Posterior cingulate gyrus (tissue), 11 donors: ENCODE measurements at places on chromosomes 2 and 18.

DNA sequence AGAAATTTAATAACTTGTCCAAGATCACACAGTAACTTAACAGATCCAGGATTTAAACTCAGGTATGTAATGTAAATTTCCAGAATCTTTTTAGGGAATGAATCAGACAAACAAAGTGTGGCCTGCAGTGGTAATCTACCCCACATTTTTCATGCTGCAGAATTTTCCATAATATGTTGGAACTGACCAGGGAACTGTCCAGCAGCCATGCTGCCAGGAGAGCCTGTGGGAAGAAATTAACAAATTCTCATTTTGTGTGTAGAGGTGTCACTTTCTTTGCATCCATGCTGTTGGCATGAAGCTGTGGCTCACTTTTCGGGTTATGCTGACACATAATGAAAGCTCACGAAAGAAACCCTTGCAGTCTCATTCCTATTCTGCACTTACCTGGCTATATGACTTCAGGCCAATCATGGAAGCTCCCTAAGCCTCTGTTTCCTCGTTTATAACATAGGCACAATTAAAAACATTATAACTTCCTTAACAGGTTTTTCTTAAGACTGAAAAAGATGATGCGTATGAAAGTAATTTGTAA is 54.7 kb downstream of the CDKL4 start:
- no peak for DNase-seq

GRCh38 chr2:9756692-9757250 is 86.5 kb upstream of the TAF1B start:
- DNase-seq: no peak

- DNase-seq: no peak
These were observed 26.3 kb upstream of the CCDC178 start for GRCh38 chr18:33466822-33467221.

DNA sequence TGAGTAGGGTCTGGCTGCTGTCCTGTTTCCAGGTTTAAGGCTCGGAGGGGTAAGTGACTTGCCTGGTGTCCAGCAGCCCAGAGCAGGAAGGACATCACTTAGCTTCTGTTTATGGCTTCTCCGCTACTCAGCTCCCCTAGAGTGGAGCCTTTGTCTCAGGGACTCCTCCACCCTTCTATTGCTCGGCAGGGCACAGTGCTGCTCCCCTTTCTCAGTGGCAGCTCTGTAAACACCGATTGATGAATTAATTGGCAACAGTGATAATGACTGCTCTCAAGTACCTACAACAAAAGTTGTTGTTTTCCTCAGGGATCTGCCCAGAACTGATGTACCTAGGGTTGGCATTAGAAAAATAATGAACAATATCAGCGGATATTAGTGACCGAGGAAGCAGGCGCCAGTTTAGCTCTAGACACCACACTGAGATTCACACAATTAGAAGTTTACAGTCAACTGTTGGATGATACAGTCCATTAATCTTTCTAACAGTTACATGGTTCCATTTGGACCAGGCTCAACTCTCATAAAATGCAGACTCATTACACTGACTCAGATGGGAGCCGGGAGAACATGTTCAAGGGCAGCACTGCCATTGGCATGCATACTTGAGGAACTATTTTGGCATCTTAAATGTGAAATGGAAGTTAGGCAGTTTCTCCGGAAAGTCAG is 265.7 kb downstream of the MTX2 start:
- no peak for DNase-seq

GRCh38 chr2:32278478-32278853 is 762 bp downstream of the YIPF4 start:
- no peak for DNase-seq

DNA sequence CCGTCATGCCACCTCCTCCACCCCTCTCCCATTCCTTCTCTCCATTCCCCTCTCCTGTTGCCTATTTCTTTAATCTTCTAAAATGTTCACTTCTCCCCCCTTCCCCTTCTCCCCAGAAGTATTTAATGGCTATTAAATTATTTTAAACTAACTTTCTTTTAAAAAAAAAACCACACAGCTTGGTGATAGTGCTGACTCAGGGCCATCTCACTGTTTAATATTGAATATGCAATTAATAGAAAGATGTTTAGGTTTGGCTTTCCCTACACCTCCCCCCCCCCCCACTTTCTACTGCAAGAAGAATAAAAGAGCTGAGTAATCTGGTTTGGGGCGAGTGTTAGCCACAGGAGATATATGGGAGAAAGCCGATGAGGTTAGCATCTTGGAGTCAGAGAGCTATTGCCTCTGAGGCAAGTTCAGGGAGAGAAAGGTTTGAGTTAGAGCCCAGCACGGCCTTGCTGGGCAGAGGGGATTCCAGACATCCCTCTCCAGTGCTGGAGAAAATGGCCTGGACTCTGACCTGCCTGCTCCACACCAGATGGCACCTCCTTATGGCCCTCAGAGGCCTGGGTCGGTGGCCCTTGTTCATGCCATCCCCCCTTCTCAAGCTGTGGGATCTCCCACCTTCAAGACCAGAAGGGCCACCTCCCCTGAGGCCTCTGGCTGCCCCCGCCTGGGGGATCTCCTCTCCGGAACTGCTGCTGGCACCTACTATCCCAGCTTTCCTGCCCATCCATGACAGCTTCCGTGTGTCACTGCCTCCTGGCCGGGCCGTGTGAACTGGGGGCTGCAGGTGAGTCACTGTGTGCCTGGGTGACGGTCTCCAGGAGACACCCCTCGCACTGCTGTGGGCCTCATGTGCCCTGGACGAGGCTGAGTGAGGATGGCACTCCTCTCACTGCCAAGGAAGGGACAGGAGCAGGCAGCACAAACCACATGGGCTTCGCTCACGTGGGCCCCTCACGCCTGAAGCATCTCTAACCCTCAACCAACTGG is 246.9 kb downstream of the CELF4 start:
- no peak for DNase-seq

- peak; percentile 57 for DNase-seq
These were observed 54.1 kb downstream of the E2F6 start for GRCh38 chr2:11411768-11412448.

GRCh38 chr18:31750273-31750672 is 10.4 kb downstream of the SLC25A52 start:
- DNase-seq: no peak

DNA sequence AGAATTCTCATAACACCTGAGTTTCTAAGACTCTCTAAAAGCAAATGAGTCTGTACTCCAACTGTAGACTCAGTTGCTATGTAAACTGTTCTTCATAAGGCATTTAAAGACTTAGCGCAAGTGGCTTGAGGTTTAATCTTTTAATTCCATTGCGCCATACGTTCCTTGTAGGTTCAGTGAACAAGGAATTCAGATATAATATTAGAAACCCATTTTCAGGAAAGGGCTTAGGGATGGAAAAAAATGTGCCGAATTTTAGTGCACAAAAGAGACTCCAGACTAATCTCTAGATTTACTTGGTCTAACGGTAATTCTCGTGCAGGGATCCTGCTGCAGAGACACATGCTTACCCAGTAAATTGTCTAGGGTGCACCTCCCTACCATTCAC is 268.9 kb upstream of the TANK start:
- DNase-seq: no peak

DNA sequence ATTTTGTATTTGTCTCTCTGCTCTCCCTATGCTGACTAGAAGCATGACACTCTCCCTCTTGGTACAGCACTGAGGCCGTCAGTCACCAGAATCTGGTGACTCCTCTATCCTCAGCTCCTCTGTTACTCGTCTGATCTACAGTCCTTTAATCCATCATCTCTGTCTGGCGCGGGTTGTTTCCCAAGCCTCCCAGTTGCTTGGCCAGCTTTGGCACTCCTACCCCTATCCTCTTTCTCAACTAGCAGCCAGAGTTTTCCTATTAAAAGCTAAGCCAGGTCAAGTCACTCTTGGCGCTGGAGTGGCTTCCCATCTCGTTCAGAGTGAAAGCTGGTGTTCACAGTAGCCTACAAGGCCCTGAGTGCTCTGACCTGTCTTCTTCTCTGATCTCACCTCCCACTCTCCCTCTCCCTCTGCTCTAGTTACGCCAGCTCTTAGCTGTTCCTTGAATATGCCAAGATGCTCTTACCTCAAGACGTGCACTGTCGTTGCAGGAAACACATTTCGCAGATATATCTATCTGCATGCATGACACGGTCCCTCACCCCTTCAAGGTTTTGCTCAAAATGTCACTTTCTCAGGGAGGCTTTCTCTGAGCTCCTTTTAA is 41.8 kb upstream of the PSME4 start:
- DNase-seq: no peak

DNA sequence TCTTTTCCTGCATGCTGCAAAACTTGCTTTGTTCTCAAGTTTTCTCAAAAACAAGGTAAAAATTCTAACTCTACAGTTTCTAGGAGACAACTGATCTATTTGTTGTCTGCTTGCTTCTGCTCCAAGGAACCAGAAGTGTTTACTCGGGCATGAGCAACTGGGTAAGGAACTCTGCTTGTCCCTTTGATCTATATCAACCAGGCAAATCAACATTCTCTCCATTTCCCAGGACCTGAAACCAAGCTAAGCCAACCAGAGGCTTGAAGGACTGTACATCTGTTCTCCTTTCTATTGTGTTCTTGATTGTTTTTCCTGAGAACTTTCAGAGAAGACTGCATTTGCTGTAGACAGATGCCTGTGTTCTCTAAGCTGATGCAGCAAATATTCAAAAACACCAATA is 335.0 kb upstream of the KCNH7 start:
- no peak for DNase-seq

DNA sequence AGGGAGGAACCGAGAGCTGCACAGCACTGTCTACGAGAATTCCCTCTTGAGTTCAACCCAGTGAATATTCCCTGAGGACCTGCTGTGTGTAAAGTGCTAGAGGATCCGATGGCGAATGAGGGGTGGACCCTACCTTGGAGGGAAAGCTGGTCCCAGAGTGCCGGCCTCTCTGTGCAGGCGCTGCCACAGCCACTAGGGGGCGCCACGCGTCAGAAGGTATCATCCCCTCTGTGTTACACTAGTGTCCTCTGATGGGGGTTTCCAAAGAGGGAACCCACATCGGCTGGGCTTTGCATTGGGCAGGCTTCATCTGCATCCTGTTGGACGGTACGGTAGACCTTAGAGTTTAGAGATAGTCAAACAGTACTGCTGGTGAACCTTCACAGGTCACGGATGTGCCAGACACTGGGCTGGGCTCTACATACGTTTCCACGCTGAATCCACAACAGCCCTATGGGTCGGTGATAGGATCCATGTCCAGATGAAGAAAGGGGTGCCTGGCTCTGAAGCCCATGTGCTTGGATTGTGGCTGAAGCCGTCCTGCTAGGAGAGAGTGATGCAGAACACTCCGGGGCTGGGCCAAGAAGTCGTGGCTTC is 39.0 kb downstream of the COA5 start:
- DNase-seq: peak; percentile 91

DNA sequence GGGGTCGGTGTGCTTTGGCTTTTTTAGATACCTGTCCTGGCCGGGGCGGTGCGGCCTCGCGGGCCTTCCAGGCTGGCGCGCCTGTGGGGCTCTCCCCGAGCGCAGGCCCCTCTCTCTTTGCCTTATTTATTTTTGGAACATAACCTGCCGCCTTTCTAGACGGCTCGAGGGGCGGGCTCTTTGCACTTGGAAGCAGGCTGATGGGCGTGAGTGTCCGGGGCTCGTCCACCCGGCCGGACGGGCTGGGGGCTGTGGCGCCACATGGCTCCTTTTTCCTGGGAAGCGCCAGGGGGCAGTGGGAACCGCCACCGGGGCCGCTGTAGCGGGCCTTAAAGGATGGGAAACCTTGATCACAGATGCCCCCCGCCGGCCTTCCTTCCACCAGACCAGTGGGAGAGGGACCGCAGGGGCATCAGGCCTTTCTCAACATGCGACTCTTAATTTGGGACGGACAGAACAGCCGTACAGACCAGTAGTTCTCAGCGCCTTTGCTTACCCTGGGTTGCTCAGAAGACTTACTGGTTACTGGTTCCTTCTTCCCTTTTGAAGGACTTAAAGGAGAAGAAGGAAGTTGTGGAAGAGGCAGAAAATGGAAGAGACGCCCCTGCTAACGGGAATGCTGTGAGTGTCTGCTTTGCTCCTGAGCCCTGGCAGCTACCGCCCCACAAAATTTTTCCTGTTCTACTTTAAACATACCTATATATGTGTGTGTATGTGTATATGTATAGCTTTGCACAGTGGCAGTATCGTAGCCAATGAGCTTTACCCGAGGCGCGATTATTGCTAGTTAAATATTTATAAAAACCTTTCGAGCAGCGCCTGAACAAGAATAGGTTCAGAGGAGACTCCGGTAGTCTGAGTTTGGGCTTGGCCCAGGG is 2.7 kb downstream of the PTMA start:
- no peak for DNase-seq

GRCh38 chr2:86143307-86143706 is 37.3 kb downstream of the PTCD3 start:
- DNase-seq: no peak

- no peak for DNase-seq
These were observed 754.4 kb downstream of the ADCYAP1 start for GRCh38 chr18:1658908-1659566.

DNA sequence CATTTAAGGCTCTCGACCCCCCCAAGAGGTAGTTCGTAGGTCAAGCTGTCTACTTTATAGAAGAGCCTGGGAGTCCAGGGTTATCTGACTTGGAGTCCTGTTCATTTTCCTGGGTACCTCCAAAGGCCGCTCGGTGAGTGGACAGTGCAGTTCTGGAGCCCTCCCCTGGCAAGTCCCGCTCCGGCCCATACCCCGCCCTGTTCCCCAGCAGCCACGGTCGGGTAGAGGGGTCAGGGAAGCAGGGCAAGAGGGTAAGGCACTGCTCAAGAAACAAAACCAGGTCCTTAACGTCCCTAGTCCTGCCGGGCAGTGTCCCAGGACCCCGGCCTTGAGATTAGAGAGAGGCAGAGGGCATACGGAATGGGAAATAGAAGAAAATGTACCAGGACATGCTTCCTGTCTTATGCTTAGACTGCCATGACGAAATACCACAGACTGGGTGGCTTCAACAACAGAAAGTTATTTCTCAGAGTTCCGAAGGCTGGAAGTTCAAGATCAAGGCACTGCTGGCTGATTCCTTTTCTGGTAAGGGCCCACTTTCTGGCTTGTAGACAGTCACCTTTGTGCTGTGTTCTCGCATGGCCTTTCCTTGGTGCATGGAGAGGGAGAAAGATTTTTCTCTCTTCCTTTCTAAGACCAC is 5.4 kb upstream of the HPCAL1 start:
- no peak for DNase-seq

DNA sequence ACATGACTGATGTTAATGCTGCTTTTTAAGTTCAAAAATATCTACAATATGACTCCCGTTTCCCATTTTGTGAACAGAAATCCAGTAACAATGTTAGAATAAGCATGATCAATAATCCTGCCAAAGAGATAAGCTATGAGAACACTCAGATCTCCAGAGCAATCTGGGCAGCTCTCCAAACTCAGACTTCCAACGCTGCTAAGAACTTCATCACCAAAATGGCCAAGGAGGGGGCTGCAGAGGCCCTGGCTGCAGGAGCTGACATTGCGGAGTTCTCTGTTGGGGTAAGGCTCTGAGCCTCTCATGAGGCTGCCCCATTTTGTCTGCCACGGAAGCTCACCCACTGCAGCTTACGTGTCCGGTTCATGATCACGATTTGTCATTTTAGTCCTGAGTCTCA is 68.4 kb downstream of the UGGT1 start:
- DNase-seq: no peak

DNA sequence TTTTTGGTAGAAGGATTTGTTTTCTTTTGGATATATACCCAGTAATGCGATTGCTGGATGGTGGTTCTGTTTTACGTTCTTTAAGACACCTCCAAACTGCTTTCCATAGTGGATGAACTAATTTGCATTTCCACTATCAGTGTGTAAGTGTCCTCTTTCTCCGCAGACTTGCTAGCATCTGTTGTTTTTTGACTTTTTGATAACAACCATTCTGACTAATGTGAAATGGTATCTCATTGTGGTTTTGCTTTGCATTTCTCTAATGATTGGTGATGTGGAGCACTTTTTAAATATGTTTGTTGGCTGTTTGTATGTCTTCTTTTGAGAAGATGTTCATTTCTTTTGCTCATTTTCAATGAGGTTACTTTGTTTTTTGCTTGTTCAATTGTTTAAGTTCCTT is 260.9 kb upstream of the CWC22 start:
- DNase-seq: no peak
